ENCODE measurements at places on chromosomes 6 and 20.

DNA sequence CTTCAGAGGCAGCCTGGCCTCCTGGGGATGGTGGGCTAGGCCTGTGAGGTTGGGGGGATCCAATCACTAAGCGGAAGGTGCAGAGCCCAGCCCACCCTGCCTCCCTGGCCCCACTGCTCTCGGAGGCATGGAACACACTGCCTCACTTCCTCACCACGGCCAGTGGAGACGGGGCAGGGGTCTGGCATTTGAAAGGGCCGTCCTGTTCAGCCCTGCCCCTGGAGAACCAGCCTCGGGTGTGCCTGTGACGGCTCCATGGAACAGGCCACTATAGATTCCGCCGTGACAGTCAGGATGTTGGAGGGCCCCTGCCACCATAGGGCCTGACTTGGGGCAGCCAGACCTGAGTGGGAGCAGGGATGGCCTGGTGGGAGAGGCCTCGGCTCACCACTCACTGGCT, 110.2 kb downstream of the DACT2 start:
- no peak for DNase-seq

GRCh38 chr20:31806564-31807355, 12.4 kb upstream of the MYLK2 start:
- no peak for DNase-seq

- DNase-seq: no peak
Observed at GRCh38 chr6:108546079-108547049, 14.4 kb upstream of the FOXO3 start.

- DNase-seq: no peak
Observed at GRCh38 chr20:38338849-38339520, 7.3 kb upstream of the LBP start.

GRCh38 chr6:144580039-144580438, 294.9 kb downstream of the UTRN start:
- no peak for DNase-seq

GRCh38 chr6:42400061-42400760, 51.5 kb downstream of the TRERF1 start:
- DNase-seq: no peak

Data from prostate gland (tissue), 2 donors.